ENCODE measurements at places on chromosomes 2 and 18. TPM values are rescaled to one million over a fixed set of nuclear protein-coding genes. Genes with fewer than 3 reads are reported as not detected.

Gene PLB1
- 1.3 TPM for total RNA-seq

Gene FNDC4
- 4.6 TPM for total RNA-seq

Gene SULT6B1
- total RNA-seq, result not detected

Gene SERPINB3
- 0.26 TPM for total RNA-seq

Gene PLGLB2
- not detected for total RNA-seq

Data from A549 treated with CpdA at 1 μM for 4 hours (cell line).